ENCODE measurements at places on chromosomes 2 and 18.

GRCh38 chr18:59159986-59160385 is 20.3 kb downstream of the SEC11C start:
- DNase-seq, result no peak

DNA sequence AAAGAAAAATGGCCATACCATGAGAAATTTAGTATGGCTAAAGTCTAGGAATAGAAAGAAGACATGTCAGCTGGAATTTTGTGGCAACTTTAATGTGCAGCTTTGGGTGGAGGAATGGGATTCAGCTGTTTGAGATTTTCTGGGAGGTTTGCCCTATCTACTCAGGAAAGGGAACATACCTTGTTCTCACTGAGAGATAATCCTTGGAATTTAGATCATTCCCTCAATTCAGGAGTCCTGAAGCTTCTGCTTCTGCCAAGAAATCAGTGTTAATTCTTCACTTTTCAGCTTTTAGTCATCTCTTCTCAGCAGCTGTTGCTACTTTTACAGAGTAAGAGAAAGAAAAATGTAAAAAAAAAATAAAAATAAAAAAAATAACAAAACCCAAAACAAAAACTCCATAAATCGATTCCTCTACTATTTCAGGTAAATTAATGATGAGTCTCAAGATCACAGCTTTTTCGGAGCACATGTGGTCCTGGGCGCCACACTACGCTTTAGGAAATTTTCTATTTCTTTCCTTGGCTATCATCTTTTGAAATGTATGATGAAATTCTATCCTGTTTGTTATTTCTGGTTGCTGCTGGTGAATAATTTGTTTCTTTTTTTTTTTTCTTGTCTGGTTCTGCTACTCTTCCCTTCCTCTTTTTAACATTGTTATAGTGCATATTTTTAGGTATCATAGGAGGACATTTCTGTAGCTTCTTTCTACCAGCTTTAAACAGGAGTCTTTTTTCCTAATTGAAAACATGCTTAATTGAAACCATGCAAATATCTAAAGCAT is 18.9 kb upstream of the BAZ2B start:
- no peak for DNase-seq

- DNase-seq, result no peak
Observed at GRCh38 chr2:20224716-20225293, at the start of gene SDC1. Gene SDC1, minus strand, starts transcription at chr2:20225130. Its CDS starts 263 bp downstream, at chr2:20224867.

GRCh38 chr2:46878886-46879285 is 36.7 kb downstream of the MCFD2 start:
- DNase-seq, result no peak

DNA sequence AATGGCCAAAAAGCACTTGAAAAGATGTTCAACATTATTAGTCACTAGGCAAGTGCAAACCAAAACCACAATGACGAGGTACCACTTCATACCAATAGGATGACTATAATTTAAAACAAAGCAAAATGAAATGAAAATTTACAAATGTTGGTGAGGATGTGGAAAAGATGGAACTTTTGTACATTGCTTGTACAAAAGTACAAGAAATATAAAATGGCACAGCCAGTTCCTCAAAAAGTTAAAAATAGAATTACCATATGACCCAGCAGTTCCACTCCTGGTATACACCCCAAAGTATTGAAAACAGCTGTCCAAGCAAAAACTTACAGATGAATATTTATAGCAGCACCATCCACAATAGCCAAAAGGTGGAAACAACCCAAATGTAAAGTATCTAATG is 107.8 kb upstream of the XPO1 start:
- no peak for DNase-seq

DNA sequence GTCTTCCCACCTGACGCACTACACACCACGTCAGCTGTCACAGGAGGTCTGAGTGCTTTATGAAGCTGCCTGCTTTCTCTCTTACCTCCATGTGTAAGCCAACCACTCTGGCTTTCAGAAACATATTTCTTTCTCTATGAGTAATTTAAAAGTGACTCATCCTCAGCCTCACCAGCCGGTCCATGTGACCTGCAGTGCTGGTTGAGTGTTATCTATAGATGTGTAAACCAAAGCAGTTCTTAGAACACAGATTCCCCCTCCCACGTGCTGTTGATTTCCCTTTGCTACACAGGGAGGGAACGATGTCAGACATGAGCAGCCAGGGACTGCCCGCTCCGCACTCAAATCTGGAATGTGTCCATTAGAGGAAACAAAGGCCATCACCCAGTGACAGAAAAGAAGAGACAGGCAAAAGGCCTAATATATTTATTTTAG is 157.8 kb downstream of the BCL2 start:
- DNase-seq, result no peak

GRCh38 chr18:25818505-25818904 is 271.9 kb downstream of the SS18 start:
- no peak for DNase-seq

DNA sequence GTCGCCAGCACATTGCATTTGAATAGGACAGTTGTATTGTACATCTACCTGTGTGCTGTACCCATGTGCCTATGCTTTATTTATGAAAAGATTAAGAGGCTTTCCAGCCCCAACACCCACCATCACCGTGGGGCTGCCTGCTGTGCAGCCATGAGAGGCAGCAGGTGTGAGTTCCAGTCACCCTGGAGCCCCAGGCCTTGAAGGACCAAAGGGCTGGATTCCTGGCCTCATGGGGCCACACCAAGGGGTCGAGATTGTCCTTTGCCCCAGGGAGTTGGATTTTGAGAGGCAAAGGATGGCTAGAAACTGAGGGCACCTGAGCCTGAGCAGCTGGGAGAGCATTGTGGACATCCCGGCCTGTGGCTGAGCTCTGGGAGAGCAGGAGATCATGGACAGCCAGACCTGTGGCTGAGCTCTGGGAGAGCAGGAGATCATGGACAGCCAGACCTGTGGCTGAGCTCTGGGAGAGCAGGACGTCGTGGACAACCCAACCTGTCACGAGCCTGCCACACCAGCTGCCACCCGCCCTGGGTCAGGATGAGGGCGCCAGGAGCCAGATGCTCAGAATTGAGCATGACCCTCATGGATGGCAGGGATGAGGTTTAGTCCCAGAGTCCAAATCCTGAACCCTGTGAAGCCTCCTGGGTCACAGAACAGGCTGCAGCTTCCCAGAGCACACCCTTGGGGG is 182.5 kb upstream of the RAB6C start:
- no peak for DNase-seq

DNA sequence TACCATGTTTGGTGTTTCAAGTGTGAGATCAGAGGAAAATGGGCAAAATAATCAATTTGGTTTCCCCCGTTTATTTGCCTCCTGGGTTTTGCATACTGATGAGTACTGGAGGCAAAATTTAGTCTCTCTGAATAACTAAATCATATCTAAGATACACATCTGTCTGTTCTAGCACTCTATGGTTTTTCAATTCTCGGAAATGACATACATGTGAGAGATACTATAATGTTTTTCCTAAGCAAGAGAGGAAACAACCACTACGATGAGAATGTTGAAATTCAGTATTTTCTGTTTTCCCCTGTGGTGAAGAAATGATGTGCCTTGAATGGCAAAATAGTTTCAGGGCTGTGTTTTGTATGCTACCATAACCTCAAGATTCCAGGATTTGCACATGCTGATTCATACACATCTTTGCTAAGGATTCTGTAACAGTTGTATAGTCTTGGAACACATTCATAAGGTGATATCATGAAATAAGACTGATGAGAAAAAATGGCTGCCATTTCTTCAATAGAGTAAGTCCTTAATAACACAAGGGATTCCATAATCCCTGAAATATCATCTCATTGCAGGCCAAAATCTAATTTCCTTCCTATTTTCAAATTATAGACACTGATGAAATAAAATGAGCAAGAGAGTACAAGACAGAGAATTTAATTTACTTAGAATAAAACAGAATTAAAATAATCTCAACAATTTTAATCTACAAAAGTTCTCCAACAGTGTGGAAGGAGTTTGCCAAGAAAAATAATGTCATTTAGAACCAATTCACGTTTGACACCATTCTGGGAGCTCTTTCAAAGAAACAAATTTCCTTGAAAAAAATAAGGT is 316.6 kb downstream of the FIGN start:
- no peak for DNase-seq

GRCh38 chr2:50754514-50754913 is 277.4 kb downstream of the NRXN1 start:
- DNase-seq, result no peak

GRCh38 chr2:26463244-26464192 is 14.4 kb downstream of the OTOF start:
- no peak for DNase-seq

DNA sequence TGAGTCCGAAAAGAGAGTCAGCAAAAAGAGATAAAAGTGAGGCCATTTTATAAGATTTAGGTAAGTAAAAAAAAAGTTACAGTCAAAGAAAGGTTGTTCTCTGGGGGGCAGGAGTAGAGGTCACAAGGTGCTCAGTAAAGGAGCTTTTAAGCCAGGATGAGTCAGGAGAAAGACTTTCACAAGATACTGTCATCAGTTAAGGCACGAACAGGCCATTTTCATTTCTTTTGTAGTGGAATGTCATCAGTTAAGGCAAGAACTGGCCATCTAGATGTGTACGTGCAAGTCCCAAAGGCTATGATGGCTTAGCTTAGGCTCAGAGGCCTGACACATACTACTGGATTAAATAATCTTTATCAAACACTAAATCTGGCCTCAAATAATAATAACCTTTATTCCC is 1207.3 kb upstream of the FAM98A start:
- no peak for DNase-seq

DNA sequence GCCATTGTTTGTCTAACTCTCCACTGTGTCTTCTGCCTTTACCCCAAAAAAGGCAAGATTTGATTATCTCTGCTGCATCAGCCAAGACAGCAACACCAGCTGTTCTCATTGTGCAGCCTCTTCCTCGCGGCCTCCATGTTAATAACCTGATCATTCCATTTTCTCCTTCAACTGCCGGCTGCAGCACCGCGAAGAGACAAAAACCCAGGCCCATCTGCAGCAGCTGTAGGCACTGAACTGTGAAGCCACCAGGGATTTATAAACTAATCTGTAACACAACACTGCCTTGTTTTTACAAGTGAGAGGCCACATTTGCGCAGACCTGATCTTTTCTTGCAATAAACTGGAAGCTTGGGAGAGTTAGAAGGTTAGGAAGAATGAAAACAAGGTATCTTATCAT is 147.8 kb downstream of the SATB2 start:
- DNase-seq, result peak; percentile 33

DNA sequence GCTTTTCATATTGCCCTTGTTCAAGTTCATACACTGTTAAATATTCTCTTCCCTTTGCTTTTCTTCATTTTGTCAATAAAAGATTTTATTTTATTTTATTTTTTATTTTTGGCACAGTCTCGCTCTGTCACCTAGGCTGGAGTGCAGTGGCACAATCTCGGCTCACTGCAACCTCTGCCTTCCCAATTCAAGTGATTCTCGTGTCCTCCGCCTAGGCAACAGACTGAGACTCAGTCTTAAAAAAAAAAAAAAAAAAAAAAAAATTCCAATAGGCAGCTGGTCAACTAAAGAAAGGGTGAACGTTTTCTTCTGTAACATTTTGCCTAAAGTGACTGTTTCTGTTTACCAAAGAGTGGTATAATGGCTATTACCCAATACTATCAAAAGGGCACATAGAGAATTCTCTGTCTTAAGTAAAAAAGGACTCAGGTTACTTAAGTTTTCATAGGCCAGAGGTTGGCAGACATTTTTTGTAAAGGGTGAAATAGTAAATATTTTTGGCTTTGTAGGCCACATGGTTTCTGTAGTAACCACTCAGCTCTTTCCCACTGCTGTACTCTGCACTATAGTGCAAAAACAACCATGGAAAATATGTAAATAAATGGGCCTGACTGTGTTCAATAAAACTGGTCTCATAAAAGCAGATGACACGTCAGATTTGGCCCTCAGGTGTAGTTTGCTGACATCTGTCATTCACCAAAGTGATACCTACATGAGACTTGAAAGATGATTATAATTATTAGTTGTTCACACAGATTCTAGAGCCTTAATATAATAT is 113.4 kb downstream of the MIB1 start:
- DNase-seq, result no peak

Data from D721Med (cell line).